Stimulated activated CD8-positive, alpha-beta memory T cell treated with anti-CD3 and anti-CD28 coated beads, Interleukin-7, amount 100 ng/mL, for 1 hour (primary cell): ENCODE measurements at places on chromosomes 13 and 19.

- no peak for DNase-seq
Observed at GRCh38 chr19:42115705-42116104, 16.5 kb downstream of the POU2F2 start.

GRCh38 chr13:45989607-45990006 is 62.9 kb downstream of the ZC3H13 start:
- no peak for DNase-seq

GRCh38 chr19:19217099-19217498 is 5.3 kb downstream of the NCAN start:
- DNase-seq = no peak

DNA sequence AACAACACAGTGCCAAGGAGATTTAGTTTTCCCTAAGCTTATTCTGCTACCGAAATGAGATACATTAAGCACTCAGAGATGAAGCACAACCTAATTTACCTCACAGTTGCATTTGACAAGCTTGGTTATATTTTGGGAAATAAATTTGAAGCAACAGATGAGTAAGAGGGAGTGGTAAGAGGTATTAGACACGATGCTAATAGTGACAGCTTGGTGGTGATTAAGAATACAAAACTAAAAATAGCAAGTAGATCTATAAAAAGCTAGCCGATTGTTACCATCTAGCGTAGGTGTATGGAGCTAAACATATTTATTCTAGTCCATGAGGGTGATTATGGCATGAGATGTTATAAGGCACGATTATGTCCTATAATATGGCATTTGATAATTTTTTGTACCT is 208.5 kb downstream of the PCCA start:
- DNase-seq = no peak

DNA sequence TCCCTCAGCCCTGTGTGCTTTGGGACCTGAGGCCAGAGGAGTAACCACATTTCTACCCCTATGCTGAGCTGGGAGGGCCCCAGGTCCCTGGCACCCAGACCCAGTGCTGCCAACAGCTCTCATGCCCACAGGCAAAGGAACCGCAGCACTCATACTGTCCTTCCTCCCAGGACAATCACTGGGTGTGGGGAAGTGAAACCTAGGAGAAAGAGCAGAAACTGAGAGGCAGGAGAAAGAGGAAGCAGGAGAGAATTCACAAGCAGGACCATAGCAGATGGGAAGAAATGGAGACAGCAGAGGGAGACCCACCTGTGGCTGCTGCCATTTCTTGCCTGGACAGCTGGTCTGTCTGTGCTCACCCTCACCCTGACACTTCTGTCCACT is 18.9 kb downstream of the CCDC97 start:
- no peak for DNase-seq

DNA sequence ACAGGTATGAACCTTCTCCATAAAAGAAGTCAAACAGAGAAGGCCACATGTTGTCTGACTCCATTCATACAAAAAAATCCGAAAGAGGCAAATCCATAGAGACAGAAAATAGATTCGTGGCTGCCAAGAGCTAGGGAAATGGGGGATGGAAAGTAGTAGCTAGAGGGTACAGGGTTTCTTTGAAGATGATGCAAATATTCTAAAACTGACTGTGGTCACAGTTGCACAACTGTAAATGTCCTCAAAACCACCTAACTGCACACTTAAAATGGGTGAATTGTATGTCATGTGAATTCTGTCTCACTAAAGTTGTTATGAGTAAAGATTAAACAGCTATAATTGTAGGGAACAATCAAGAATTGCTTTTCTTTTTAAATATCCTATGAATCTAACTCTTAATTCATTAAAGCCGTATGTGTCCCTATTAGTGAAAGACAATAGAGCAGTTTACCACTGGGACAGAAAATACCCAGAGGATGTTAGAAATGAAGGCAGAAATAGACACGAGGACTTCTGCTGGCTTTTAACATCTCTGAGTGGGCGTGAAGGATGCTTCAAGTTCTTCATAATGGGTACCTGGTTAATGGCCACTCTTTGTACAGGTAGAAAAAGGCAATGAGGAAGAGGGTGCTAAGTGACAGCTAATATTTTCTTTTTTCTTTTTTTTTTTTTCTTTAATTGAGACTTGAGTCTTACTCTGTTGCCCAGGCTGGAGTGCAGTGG is 21.2 kb downstream of the INSR start:
- no peak for DNase-seq

DNA sequence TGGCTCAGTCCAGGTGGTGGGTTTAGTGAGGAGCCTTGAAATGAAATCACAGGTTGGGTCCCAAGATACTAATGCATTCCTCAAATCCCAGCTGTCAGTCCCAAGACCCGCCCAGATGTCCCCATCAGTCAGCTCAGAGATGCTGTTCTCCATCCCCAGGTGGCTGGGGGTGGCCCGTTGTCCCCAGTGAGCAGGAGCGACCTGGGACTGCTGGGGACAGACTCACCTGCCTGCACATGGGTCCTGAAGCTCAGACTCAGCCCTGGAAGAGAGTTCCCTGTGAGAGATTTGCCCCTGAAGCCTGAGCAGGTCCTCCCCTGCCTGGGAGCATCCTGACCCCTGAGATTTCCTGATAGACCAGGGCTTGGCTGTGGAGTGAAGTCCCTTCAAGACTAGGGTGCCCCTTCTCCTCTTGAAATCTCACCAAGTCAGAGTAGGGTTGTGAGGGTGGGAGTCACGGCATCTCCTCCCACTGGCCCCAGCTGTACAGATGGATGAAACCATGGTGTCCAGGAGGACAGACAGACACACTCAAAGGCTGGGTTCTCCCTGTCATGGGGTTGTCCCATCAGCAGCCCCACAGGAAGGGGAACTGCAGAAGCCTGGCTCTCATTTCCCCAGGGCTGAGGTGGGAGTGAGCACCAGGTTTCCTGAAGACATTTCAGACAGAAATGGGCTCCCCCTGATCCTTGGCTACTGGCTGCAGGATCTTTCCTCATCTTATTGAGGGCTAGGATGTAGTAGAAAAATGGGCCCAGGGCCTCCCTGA is 14.4 kb downstream of the LILRA5 start:
- DNase-seq = no peak

GRCh38 chr13:84417416-84417815 is 535.1 kb upstream of the SLITRK1 start:
- no peak for DNase-seq

DNA sequence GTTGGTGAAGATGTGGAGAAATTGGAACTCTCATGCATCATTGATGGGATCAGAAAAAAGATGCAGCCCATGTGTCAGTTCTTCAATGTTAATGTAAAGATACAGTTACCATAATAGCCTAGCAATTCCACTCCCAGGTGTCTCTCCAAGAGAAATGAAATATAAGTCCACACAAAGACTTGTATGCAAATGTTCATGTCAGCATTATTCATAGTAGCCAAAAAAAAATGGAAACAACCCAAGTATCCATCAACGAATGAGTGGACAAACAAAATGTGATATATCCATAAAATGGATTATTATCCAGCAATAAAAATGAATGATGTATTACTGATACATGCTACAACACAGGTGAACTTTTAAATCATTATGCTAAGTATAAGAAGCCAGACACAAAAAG is 38.7 kb downstream of the CCDC70 start:
- no peak for DNase-seq

GRCh38 chr13:31207661-31208552 is 8.1 kb downstream of the B3GLCT start:
- no peak for DNase-seq

DNA sequence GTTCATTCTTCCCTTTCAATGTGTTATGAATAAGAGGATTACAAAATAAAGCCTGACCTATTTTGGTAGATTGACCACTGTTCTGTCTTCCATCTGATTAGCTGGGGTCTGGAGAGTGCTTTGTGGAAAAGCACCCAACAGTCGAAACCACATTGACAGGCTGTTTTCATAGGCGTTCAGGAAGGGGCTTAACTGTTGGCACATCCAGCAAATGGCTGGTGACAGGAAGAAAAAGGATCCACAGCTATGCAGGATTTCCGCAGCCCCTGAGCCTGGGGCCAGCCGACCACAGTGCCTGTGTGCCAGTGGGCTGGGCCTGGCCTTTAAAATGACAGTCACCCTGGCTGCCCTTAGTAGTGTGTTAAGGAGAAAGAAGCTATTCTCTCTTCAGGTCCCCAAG is 113.3 kb downstream of the SIPA1L3 start:
- no peak for DNase-seq

DNA sequence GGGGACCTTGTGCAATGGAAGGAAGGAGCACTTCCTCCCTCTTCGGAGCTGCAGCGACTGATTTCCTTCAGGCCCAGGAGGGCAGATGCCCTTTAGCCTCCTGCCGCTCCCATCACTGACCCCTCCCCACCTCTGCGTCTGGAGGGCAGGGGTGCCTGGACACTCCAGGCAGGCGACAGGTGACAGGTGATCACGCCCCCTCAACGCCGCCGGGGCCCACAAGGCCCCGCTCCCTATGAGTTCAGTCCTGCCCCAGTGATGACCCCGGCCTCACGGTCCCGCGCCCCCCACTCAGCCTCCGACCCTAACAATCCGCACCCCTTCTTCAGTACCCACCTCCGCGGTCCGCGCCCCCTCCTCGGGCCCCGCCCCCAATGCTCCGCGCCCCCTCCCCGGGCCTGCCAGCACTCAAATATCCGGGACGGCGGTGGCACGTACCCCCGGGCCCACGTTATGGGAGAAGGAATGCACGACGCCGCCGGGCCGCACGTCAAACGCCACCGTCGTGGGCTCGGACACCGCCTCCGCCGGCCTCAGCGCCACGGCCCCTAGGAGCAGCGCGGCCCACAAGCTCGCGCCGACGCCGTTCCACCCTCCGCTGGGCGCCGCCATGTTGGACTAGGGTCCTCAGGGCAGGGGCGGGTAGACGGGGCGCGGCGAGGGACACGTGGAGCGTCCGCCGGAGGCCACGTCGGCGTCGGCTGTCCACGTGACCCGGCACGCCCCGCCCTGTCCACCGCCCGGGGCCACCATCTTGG is at the start of gene MYDGF:
Gene MYDGF (minus strand): TSS at position 620 of the 758 bp plus-strand sequence. CDS start 8 bp downstream, at position 612.
- DNase-seq = peak; percentile 86
